A549 treated with GW870086 at 1 μM for 4 hours (cell line): ENCODE measurements at places on chromosomes 12 and 14. TPM values are rescaled to one million over a fixed set of nuclear protein-coding genes. Genes with fewer than 3 reads are reported as not detected.

Gene MRPL52
- total RNA-seq, result 141 to 243 TPM (median 196 TPM) in 5 replicates

Gene NTF3
- 0.09 TPM in 1 of 5 replicates, not detected in the others for total RNA-seq

Gene SLC2A13
- total RNA-seq, result 2.7 to 3.7 TPM (median 3.1 TPM) in 5 replicates

Gene CCDC175
- total RNA-seq, result not detected in 5 replicates

Gene OR10A7
- not detected in 5 replicates for total RNA-seq

Gene CEBPE
- total RNA-seq, result not detected in 5 replicates

Gene MYH7
- not detected in 5 replicates for total RNA-seq

Gene LGR5
- not detected in 5 replicates for total RNA-seq

Gene GLT1D1
- total RNA-seq, result not detected in 5 replicates

Gene NACA
- 1,533 to 1,898 TPM (median 1,542 TPM) in 5 replicates for total RNA-seq

Gene CLEC9A
- not detected in 5 replicates for total RNA-seq

Gene PGF
- 3.4 to 5.1 TPM (median 4.2 TPM) in 5 replicates for total RNA-seq

Gene KRT78
- 0.06 to 0.25 TPM in 2 of 5 replicates, not detected in the others for total RNA-seq

Gene SMIM41
- not detected in 5 replicates for total RNA-seq

Gene PLEKHG7
- total RNA-seq, result 0.07 TPM in 1 of 5 replicates, not detected in the others

Gene RND1
- 4.3 to 9.8 TPM (median 8.0 TPM) in 5 replicates for total RNA-seq

Gene BDKRB1
- 0.38 to 0.79 TPM (median 0.48 TPM) in 5 replicates for total RNA-seq

Gene KSR2
- 0.53 to 0.72 TPM (median 0.65 TPM) in 5 replicates for total RNA-seq

Gene DAO
- total RNA-seq, result not detected in 5 replicates

Gene FBXW8
- 4.9 to 6.8 TPM (median 5.7 TPM) in 5 replicates for total RNA-seq
